ENCODE measurements at places on chromosomes 5 and 9.

- DNase-seq: no peak
These were observed 110.4 kb upstream of the GRHPR start for GRCh38 chr9:37311938-37312708.

DNA sequence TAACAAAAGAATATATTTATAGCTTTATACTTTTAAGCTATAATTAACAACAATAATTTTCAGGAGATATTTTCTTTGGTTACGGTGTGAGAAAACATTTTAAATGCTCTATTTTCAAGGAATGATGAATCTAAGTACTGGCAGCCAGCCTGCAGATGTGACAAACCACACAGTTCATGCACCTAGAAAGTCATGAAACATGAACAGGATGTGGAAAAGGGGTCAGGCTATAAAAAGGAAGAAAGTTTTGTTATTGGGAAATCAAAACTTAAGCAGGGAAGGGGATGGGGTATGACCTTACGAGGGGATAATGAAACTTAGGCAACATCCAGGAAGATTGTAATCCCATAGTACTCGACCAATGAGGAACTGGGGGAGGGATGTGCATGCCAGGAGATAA lies 508.7 kb upstream of the GRAMD2B start:
- no peak for DNase-seq

DNA sequence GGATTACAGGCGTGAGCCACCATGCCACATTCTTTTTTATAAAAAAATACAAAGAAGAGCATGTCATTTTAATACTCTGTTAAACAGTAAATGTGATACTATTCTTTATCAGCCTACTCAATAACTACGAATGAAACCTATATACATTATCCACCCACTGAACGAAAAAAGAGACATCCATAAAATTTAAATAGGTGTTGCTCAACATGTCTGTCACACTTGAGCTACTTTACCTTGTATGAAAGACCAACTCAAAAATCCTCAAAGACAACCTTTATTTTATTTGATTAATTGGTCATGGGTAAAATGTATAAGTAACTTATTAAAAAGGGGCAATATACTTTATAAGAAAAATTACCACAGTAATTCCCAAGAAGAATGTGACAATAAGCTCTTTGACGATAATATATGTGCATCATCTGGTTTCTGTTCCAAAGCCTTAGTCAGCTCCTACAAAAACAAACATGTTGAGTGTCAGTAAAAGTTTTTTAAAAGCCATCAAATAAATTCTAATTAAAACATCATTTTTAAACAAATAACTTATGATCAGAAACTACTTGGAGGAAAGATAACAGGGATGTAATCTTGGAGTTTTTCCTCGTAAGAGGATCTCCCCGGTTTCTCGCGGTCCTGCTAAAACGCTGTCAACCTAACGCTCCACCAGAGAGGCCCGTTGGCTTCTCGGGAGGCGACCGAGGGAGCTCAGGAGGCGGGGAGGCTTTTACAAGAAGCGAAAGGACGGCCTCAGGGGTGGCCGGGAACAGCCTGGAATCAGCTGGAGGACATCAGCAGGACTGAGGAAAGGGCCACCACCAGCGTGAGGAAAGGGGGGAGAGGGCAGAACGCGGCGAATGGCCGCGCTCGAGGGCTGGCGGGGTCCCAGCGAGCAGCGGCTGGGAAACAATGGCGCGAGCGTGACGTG lies 13.5 kb upstream of the ANKRD18B start:
- DNase-seq: peak; percentile 76

DNA sequence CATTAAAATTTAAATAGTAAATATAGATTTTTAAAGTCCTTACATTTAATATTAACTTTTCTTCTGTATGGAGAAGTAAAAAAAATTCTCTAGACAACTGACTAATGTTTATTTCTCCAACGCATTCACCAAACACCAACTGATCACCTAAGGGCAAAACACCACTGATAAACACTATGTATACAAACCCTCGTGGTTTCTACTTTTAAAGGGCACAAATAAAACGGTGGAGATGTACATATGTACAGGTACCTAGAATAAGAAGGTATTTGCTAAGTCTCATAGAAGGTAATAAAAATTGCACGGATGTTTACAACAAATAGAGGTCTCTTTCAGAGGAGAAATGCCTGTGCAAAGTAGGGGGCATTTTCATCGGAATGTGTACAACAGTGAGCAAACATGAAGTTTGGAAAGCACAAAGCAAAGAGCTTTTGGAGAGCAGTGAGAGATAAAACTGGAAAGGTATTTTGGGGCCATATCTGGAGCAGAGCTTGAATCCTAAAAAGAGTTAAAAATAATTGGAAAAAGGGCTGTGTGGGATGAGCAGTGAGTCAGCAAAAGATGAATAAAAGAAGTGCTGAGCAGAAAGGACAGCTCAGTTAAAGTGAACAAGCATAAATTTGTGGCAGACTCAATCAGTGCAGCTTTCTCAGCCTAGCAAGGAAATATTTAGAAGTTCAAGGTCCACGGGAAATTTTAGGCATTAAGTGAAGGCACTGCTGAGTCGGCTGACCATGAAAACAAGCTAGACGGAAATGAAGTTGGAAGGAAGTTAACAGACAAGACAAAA lies 160.0 kb downstream of the TMEM161B start:
- no peak for DNase-seq

DNA sequence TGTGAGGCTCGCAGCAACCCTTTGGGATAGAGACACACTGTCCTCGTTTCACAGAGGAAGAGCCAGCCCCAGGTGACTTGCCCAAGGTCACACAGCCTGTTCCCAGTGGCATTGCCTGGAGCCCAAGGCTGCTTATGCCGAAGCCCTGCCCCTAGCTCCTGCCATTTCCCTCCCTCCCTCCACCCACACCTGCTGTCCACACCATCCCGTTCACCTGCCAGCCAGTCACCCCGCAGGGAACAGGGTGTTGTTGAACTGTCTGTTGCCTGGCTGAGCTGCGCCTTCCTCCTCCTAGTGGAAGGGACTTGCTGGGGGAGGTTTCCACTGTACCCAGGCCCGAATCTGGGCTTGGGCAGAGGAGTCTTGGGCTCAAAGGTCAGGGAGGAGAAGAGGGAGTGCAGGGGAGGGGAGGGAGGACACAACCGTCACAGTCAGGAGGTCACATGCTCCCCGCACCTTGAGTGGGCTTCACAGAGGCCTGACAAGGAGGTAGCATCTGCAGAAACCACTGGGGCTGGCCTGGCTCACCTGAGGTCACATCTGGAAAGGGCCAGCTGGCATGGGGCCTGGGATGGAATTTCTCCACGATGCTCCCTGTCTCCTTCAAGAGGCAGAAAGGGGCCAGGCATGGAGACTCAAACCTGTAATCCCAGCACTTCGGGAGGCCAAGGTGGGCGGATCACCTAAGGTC lies 6.3 kb downstream of the TTC16 start:
- no peak for DNase-seq

DNA sequence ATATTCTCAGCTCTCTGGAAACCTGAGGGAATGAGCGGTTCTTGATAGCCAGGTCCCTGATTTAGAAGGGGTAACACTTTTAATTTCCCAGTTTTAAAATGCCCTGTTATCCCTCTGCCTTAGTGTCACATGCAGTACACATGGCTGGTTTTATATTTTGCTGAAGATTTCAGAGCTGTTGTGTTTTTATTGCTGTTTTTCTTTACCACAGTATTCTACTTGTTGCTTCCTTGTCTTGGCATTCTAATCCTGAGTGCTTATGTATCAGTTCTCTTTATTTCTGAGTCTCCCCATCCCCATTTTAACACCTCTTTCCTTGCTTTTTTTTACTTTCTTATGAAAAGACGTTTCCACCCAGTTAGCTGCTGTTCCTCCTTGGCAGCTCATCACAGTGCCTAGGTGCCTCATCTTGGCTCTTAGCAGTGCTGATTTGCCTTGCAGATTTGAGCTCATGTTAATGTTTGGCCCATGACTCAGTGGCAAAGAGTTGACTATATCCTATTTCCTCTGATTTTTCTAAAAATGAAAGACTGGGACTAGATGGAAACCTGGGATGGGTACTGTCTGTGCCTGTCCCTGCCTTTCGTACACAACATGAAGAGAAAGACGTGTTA lies 3.7 kb downstream of the MTRR start:
- no peak for DNase-seq

GRCh38 chr5:88778736-88779135 lies 104.2 kb downstream of the MEF2C start:
- peak; percentile 36 for DNase-seq

DNA sequence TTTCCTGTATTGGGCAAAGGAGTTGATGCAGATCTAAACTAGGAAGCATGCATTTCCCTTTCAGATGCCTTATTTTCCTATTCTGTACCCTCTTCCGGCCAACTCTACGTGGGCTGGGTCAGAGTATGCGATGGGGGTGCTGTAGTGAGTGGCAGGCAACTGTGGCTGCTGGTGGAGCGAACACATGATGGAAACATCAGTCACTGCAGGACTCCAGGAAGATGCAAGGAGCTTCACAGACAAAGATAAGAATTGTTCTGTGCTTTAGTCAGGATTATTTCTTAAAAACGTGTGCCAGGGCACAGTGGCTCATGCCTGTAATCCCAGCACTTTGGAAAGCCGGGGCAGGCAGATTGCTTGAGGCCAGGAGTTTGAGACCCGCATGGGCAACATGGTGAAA lies 75.1 kb downstream of the PSAT1 start:
- no peak for DNase-seq

DNA sequence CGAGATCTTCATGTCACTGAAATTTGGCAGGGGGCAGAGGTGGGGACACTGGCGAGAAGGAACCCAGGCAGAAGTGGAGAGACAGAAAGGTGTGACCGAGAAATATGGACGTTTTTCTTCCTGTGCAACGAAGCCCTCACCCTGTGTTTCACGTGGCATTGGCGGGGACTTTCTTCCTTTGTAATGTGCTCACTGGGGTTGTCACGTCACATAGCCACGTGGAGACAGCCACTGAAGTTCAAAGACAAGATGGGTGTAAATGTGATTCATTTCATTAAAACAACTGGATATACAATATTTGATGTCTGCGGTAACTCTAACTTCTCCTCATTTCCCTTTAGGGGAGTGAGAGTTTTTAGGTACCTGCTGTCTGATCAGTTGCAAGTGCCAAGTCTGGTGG lies 225.7 kb downstream of the FSTL4 start:
- no peak for DNase-seq

DNA sequence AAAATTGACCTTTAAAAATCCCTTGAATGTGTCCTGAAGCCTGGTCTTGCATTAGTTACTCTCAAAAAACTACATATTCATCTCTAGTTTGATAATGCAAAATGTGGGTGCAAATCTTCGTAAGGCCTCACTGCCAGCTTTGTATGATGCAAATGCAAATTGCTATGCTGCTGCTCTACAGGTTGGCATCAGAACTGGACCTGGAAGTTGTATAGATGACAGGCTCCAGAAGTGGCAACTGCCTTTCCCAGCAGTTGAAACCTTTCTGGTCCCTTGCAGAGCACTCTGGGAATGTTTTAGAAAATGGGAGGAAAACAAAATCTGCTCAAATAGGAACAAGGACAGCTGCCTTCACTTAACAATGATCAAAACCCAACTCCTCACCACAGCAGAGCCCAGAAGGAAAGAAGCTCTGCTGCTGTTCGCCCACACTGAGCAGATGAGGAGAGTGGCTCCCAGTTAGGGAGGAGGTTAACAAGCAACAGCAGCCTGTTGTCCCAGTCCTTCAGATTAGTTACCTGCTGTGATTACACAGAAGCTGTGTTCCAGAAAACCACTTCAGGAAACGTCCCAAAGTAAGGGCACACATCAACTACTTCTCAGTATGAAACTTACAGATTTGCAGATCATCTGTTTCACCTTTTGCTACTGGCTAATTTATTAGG lies 93.5 kb downstream of the PLPP1 start:
- DNase-seq: no peak

- DNase-seq: no peak
These were observed 659.2 kb downstream of the MTRR start for GRCh38 chr5:8528106-8528505.

DNA sequence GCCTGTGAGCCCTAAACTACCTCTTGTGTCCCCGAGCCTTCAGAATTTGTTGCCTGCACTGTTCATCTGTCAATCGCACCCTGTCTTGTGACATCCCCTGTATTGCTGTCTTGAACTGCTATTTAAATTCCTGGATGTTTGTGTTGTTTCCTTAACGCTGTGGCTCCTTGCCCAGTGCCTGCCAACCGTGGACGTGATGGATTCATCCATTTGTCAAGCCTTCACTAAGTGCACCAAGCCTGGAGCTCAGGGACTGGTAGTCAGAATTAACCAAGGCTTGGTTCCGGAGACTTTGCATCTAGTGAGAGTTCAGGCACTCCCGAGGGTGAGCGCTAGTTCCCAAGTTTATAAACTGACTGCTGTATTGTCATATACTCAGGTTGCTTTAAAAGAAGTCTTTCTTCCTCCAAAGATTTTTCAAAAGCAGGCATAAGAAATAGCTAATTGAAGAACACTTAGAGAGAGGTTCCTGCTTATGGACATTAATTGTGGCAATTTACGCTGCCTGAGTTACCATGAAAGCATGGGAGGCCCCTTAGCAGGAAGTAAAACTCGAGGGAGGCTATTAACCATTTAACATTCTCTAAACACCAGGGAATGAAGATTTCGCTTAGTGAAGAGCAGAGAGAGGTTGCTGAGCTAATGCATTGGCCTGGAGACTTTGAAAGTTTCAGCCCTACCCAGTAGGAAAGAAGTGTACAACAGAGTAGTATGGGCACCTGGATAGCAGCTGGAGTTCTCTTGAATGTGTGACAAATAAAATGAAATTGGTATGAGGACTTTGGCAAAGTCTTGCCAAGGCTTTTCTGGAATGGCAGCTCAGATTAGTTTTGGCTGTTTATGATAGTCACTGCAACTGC lies 29.0 kb downstream of the RGS3 start:
- DNase-seq: no peak

DNA sequence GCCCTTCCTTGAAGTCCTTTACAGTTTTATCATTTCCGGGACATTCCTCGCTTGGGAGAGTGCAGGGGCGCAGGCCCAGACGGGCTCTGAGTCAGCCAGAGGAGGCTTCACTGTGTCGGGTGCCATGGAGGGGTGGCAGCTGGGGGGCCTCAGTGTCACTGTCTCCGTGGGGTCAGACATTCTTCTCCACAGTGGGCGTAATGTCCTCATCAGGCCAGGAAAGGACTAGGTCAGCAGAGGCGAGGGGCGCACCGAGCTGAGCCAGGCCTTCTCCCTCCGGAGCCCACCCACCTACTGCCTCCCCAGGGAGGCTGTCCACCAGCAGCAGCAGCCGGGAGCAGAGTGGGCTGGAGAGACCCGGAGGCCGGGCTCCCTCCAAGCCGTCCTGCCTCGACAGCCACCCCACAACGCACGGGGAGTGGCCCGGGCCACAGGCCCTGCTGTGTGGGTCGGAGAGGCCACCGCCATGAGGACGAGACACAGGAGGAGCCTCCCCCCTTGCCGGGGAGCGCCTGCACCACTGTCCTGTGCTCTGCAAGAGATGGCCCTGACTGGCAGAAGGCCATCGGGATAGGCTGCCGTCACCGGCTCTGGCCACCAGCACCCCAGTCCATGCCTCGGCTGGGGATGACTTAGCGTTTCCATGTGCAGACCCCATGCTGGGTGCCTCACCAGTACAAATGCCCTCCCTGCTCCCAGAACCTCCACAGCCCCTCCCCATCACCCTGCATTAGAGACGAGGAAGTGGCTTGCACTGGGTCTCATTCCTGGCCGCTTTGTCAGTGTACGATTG lies 26.5 kb downstream of the SARDH start:
- DNase-seq: no peak

Measured in hematopoietic multipotent progenitor cell treated with erythropoietin and hydrocortisone succinate and interleukin-3 and kit ligand, for 8 days (in vitro differentiated cells).